Hepatic stellate cell (primary cell): ENCODE measurements at places on chromosomes 5 and 9.

DNA sequence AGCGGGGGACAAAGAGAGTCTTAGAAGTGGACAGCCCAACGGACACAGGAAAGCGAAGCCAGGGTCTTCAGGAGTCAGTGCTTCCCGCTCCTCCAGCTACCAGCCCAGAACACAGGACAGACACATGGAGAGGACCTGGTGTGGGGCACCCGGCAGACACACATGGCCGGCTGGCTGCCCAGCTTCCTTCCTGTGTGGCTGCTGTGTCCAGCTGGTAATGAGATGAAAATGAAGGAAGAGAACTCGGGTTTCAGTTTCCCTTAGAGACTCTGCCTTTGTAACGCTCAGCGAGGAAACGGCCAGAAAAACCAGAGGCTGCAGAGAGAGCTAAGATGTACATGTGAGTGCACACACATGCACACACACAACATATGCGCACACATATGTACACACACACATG is 87.5 kb downstream of the SECISBP2 start:
- no peak for DNase-seq

GRCh38 chr9:120369608-120370220 is 210.3 kb downstream of the CDK5RAP2 start:
- DNase-seq: no peak

DNA sequence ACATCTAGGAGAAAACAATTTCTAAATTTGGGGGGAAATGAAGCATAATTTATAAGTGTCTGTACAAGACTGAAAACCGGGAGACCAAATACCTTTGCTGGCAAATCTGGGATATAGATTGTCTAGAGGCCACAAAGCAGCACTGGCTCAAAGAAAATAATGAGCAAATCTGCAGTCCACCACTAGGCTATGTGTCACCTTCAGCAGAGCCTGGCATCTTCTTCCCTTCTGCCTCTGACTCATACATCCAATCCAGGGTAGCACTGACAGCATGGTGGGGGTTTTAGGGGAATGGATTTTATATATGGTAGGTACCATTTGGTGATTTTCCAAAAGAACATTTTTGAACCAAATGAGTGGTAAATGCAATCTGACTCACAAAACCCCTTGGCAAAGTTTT is 12.8 kb downstream of the FAM81B start:
- peak; percentile 8 for DNase-seq

DNA sequence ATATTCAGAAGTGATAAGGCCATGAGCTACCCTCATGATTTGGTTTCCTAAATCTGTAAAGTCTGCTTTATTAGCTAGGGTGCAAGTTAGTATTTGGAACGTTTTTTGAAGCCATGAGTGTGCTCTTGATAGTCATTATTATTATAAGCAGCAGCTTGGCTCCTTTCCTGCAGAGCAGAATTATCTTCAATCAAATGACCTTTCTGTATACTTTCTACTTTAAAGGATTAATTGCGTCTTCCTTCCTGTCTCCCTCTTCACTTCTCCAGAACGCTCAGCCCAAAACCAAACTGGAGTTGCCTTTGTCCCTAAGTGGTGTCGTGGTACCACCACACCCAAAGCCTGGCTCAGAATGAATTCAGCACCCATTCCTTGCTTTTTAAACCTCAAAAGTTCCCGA is 211.3 kb downstream of the ARHGAP26 start:
- DNase-seq: no peak

GRCh38 chr5:71828291-71829040 is 109.4 kb downstream of the CARTPT start:
- DNase-seq: peak; percentile 23

- DNase-seq: no peak
Observed at GRCh38 chr5:109041317-109041716, 293.6 kb downstream of the FER start.

DNA sequence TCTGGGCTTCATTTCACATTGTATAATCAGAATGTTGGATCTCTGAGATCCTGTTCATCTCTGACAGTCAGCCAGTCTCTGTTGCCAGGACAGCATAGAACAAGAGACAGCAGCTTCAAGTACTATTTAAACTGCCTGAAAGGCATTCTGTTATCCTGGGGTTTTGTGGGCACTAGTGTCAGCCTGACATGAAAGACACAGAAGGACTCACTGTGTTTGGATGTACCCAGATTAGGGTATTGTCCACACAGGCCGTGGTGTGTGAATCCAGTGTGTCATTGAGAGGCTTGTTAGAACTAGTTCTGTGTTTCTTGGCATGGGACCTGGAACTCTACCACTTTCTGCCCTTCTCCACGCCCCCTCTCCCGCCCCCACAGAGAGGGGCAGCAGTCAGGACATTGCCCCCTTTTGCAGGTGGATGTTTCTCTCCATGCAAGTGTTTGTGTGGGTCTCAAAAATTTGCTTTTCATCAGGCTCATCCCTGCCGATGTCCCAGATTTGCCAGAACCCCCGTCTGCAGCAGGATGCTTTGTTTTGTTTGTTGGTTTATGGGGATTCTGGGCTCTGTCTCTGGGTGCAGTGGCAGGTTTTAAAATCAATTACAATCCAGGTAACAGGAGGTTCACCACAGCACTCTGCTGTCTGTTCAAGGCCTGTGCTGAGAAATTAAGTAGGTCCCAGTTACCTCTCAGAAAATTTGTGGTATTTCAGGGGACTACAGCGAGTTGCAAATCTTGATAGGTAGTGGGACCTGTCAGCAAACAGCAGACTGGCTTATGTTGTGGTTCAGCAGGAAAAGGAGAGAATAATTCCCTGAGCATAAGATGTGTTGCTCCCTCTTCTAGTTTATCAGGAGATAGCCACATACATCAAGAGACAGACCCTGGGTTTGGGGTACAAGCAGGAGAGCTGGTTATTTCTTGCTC is 144.6 kb downstream of the DOCK2 start:
- DNase-seq: no peak

DNA sequence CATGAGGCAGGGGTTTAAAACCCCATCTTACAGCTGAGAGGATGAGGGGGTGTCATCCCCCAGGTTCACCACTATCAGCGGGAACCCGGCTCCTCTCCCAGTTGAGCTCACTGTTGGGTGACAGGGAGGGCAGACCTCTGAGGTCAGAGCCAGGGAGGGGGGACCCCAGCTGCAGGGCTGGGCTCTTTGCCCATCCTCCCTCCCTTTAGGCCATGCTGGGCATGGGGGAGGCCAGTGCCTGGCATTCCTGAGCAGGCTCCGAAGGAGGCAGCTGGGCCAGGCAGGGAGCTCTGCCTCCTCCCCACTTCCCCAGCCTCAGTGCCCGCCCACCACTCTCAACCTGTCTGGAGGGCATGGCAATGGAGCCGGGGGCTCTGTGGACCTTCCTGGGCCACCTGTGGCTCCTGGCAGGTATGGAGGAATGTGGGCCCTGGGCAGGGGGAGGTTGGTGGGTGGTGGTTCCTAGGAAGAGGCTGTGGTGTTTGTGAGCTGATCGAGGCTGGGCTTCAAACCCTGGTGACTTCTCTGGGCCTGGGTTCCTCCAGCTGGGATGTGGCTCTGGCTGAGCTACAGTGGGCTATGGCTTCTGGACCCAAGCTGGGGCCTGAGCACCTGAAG is 12.6 kb downstream of the CRB2 start:
- no peak for DNase-seq

DNA sequence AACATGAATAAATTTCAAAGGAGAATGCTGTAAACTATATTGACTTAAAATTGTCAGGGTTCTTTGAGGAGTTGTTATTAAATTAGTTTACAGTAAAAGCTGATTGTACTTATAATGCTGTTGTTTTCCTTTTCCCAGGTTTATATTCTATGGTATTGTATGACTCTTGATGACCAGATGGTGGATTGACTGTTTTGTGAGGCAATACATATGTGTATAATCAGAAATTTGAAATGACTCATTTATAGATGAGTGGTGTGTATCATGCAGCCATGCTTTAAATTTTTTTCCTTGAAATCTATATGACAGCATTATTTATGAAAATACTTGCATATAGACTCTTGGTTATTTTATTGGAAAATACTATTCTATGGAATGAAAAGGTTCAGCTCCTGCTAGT is 195.3 kb downstream of the CNTLN start:
- DNase-seq: no peak

DNA sequence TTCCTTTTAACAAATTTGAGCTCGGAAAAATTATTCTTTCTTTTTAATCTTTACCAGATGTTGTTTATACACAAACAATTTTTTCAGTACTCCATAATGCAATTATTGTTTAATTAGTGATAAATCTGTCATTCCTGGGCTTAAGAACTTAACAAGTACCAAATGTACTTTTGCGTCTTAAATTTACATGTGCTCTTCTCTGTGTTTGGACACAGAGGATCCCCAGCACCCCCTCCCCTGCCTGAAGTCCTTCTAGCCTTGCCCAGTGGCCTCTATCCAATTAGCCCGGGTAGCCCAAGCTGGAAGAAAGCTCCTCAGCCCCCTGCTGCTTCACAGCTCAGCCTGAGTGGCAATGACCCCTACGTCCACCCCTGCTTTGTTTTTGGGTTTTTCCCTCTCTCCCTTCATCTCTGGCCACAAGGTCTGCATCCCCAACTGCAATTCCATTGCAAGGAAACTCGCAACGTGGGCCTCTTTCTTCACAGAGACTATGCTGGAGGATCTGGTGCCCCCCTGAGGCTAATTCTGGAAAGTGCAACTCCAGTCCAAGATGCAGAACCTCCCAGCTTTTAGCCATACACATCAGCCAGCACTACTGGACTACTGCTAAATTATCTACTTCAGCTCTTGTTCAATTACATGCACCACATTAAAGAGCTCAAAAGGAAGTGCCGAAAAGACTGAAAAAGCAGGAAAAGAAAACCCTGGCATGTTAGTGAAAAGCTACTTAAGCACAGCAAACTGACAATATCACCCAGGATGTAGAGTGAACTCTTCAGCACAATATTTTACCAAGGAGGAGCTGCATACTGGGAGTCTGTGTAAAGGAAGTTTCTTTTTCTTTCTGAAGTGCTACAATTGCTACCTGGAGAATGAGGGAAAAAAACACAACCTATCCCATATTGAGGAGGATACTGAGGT is 186.2 kb downstream of the FANCC start:
- DNase-seq: peak; percentile 80

GRCh38 chr9:115262952-115263351 is 145.0 kb upstream of the TNC start:
- no peak for DNase-seq

DNA sequence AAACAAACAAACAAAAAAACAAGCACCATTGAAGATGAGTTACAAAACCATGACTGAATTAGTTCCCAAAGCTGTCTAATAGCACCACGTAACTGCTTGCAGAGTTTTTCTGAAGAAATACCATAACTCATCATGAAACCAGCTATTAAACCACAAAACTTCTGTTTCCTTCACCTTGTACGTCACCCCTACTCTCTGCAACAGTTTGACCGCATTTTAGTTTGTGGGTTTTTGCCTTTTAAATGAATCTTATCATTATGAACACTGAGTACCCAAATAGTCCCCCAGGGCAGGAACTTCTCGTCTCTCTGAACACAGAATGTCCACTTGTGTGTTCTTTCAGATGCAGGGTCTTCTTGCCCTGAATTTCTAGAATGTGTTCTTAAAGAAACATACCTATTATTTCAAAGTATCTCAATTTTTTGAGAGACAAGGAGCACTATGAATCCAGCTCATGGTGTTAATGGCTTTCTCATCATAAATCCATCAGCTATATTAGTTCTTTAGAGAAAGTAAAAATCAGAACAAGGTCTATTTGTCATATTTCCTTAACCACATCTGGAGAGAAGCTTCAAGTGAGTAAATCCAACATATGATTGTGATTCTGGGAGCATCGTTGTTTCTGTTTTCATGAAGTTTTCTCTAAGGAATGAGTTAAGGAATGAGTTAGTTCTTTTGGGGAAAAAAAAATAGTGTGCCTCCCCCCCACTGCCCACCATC is 210.6 kb downstream of the AUH start:
- DNase-seq: no peak

DNA sequence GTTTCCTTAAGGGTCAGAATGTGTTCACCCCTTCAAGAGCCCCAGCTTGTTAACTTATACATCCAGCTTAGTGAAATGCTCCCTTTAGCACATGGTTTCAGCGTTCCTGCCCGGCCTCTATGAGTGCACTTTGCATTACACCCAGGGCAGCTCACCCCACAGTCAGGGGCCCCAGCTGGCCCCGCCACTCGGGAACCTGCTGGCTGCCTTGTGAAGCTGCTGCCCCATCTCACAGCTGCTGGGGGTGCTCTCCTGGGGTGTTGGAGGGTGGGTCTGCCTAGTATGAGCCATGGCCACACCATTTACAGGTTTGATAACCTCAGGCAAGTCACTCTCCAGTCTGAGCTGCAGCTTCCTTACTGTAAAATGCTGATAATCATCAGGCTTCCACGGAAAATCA is 32.2 kb downstream of the HRH2 start:
- DNase-seq: no peak

DNA sequence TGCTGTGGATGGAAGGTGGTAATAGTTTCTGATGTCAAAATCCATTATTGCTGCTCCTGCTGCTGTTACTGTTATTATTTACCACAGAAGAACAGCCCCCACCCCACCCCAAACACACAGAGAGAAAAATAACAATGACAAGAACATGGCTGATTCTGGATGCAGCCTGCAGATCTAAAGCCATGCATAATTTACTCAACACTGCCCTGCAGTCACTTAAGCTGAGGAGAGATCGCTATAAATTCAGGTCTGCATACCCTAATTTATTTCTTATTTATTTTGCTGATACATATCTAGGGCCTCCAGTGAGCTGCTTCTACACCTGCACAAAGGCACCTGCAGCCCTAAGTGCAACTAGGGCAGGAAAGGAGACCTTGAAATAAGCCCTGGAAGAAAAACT is 132.0 kb downstream of the TRIM32 start:
- DNase-seq: no peak

GRCh38 chr5:1282131-1282992 is 12.5 kb downstream of the TERT start:
- DNase-seq: no peak

GRCh38 chr5:109413458-109413857 is 3.7 kb upstream of the PJA2 start:
- no peak for DNase-seq

DNA sequence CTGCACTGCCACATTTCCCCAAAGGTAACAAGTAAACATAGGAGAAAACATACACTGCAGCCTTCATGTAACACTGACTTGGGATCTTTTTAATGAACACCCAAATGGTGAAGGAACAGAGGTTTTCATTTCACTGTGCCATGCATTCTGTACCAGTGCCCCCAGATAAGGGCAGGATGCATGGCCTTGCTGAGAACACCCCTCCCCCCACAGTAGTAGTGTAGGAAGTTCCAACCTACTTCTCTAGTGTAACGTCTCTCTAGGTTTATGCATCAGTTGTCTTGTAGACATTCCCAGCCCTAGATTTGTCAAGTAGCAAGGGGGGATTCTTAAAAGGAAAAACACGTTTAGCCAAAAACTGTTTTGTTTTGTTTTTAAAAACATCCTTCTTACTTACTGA is 29.9 kb downstream of the MAP3K1 start:
- no peak for DNase-seq

GRCh38 chr9:69370430-69370829 is 45.4 kb downstream of the ENTREP1 start:
- no peak for DNase-seq
